ENCODE measurements at places on chromosomes 7 and 10.
A peak's percentile ranks its signal among the peaks of the same experiment; 100 is the strongest.

GRCh38 chr10:29479981-29480954 is 154.5 kb downstream of the SVIL start:
- no peak for DNase-seq

- DNase-seq, result no peak
Observed at GRCh38 chr7:110647266-110647665, 443.7 kb upstream of the LRRN3 start.

GRCh38 chr7:122182081-122182480 is 38.0 kb upstream of the AASS start:
- DNase-seq, result no peak

GRCh38 chr7:26369593-26369992 is 77.9 kb downstream of the SNX10 start:
- DNase-seq, result peak; percentile 46

- no peak for DNase-seq
Observed at GRCh38 chr10:104642658-104643302, 1.7 kb downstream of the SORCS3 start.

DNA sequence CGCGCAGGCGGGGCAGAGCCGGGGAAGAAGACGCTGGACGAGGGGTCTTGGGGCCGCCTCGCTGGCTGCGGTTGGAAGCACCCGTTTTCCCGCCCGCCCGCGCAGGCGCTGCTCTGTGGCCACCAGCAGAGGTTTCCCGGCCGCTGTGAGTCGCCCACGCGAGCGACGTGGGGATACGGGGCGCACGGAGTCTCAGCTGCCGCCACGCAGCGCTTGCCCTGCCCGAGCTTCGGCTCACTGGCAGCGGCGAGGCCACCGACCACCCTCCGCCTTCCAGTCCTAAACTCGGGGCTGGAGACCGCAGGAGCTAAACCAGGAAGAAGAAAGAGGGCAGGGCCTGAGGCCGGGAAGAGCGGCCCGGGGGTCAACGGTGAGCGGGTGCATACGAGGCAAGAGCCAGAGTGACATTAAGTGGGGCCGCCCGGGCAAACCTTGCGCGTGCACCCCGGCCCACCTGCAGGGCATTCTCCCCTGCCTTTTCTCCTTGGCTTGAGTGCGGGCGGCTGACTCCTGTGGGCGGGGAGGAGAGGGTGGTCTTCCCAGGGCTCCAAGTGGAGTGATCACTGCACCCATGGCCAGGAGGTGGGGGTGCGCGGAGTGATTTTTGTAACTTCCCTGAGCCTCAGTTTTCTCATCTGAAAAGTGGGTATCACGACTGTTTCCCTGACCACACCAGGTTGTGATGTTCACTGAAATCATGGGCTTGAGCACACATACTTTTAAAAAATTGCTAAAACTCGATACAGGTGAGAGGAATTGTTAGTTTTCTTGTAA is 7.1 kb upstream of the EMX2 start:
- DNase-seq, result no peak

Data from adrenal gland (tissue), 19 donors.